A549 treated with CORT108297 at 1 μM for 4 hours (cell line): ENCODE measurements at places on chromosomes 4 and X. TPM values are rescaled to one million over a fixed set of nuclear protein-coding genes. Genes with fewer than 3 reads are reported as not detected.

The EPHA5 gene
- total RNA-seq, result 0.24 to 0.46 TPM (median 0.39 TPM) in 5 replicates

The APELA gene
- total RNA-seq, result not detected in 5 replicates

The GRID2 gene
- not detected in 5 replicates for total RNA-seq

The DNAAF6 gene
- not detected in 5 replicates for total RNA-seq

The GATA1 gene
- total RNA-seq, result not detected in 5 replicates

The VCX3A gene
- total RNA-seq, result not detected in 5 replicates
